NCI-H1417 (cell line): ENCODE measurements at places on chromosomes 6 and 20.

DNA sequence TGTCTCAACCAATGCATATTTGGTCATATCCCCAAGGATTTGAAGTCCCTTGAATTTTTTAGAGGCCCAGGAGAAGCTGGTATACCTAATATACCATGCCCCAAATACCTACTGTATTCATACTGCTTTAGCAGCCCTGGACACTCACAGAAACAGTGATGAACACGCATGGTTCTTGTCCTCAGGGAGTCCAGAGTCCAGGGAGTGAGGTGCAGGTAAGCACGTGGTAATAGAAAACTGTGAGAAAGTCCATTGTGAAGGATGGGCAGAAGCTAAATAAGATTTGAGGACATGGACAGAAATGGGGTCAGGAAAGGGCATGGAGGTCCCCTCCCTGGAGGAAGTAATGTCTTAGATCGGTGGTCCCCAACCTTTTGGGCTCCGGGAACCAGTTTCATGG, 85.4 kb downstream of the TSHZ2 start:
- no peak for DNase-seq

DNA sequence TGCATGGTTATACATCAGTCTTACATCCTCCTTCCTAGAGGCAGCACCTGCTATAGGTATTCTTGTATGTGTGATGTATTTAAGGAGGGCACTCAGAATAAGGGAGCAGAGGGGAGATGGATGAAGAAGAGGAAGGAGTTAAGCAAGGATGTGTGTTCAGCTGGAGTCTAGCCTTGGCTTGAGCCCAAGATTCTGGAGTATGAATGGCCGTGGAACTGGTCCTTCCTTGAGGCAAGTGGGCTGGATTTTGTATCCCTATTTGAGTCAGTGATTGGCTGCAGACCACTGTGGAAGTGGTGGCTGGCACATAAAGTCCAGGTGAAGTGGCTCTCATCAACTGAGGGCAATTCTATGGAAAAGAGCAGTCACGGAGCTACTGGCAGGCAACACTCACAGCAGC, 112.0 kb upstream of the RNF24 start:
- peak; percentile 19 for DNase-seq

DNA sequence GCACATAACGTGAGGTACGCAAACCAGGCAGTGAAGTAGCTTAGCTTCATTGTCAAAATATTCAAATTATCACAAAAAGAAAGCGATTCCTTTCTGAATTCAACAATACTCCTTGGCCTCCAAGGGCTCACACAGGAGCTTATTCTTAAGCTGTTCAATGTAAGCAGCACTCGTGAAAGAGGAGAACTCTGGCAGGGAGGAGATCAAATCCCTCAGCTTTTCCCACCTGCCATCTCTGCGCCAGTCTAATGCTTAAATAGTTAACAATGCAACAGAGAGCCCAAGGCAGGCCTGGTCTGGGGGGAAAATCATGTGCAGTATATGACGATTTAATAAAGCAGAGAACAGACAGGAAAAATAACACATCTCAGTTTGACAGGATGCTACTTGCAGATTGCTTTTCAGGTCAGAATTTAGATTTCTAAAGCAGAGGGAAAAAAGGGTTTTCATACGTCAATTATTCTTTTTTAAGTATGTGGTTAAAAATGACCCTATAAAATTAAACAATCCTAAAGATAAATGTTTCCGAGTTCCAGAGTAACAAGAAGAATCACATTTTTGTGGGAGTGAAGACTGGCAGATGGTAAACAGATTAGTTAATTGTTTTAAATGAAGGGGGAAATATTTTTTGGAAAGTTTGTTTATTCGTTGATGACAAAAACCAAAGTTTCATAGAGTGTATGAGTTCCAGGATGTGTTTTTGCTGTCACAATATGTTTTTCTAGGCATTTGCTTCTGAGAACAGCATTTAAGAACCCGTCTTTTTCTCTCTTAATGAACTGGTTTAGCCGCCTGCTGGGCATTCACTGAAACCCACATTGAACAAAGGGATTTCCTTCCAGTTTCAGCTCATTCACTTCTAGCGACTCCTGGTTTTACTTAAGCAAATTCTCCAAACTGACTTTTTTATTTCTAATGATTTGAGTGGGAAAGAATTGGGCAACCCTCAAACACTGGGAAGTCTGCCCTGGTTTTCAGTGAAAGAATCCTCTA, 45.9 kb downstream of the PLAGL1 start:
- DNase-seq, result no peak

DNA sequence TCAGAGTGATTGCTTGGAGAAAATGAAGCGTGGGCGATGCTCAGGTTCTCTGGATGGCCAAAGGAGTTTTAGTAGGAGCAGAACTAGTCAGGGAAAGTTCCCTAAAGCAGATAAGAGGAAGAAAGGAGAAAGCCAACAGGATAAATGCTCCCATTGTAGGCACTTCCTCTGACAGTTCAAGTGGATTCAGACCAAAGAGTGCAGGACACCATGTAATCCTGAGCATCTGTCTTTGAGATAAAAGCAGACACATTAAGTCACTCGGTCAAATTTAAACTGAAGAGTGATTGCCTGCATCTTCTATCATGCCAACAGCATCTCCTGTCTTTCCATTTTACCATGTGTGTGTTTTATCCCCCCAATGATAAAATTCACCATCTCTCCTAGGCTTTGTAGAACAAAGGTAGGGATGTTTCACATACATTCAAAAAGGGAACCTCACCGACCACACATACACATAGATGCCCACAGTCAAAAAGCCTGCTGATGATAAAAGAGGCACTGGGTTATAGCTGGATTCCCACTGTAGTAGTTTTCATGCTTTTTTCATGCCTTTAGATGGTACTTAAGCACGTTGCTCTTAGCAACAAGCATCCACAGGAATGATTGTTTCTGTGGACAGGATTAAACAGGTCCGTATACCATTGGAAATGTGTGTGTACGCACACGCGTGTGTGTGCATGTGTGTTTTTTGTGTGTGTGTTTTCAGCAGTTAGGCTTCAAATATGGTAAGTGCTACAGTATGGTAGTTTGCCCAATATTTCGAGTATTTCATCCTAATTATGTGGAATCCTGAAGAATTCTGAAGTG, 7.0 kb downstream of the GRIK2 start:
- DNase-seq, result no peak

DNA sequence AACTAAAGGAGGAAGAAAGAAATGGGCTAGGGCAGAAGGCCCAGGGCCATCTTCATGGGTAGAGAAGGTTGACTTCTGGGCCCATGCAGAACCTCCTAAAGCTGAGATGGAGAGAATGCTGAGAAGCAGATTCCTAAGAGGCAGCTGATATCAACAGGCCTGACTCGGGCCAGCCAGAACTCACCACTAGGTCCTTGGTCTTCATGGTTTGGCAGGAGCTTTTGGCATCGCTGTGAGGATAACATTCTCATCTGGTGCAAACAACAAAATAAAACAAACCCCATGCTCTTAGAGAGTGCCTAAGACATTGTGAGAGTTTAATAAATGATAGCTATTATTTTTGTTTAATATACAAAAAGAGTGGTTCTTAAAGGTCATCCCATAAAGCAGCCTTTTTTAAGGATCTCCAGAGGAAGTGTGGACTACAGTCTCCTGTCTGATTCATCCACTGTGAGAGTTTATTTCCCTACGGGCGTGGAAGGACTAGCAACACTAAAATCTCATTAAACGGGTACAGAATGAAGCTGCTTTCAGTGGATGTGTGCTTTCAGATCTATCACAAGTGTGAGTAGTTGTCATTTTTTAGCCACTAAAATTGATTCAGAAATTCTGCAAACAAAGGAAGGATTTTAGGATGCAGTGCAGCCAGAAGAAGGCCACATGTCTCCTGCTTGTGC, 160.0 kb downstream of the PLCB4 start:
- DNase-seq, result no peak

- peak; percentile 32 for DNase-seq
These were observed 126.9 kb upstream of the TIAM2 start for GRCh38 chr6:154868143-154868594.

DNA sequence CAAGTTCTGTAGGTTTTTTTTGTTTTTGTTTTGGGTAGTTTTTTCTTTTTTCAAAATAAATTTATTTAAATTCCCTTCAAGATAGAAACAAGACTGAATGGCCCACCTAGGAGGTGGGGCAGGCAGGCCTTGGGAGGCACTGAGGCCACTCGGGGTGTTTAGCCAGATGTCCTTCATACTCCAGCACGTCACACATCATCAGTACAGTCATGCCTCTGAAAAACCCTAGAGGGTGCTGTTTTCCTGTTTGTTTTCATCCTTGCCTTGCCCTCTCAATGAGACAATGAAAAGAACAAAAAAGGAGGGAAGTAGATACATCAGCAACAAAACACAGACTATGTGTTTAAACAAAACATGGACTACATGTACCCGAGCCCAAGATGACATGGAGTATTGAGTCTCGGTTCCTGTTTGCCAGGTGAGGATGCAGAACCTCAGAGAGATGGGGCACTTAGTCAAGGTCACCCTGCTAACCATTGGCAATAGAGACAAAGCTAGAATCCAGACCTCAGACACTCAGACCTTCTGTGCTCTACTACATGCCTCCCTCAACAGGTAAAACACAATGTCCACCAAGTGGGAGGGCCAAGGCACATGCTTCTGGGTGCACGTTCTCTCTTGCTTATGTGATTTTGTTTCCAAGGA, 26.8 kb upstream of the CLIC5 start:
- peak; percentile 80 for DNase-seq

- DNase-seq, result no peak
These were observed 2.6 kb downstream of the BLCAP start for GRCh38 chr20:37524859-37525708.

DNA sequence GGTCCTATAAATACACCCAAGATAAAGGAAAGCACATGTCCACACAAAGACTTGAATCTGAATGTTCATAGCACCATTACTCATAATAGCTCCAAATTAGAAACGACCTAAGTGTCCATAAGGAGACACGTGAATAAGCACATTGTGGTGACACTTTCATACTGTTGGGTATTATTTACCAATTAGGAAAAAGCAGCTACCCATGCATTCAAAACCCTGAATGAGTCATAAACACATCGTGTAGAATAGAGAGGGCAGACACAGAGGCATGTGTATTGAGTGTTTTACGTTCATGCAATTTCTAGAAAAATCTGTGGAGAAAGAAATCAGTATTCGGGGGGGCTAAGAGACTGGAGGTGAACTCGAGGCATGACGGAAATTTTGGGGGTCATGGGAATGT, 396.7 kb downstream of the THBS2 start:
- DNase-seq, result no peak

DNA sequence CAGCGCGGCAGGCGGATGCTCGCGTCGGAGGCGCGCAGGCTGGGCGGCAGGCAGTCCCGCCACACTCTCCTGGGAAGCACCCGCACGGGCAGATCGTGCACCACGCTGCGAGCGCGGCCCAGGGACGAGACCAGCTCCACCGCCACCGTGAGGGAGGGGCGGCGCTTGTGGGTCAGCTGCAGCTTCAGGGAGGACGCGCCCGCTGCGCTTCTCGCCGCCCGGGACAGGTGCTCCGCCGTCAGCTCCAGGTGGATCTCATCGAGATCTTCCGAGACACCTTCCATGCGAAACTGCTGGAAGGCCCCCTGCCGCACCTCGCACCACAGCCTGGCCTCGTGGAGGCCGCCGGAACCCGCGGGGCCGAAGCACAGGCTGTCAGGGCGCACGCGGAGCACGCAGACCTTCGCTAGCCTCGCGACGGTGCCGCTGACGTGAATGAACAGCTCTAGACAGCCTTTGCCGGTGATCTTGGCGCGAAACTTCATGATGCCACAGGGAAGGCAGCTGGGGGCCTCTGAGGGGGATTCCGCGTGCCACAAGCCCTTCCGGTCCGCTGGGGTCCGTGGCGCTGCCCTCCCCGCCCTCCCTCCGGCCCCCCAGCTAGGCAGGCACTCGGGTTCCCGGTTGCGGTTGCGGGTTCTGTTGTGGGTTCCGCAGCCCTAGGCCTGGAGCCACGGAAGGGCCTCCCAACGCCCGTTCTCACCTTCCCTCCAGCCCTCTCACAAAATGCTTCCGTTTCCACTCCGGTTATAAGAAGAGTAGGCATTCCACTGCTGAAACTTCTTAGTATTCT, at the start of gene HUS1B:
Gene HUS1B, minus strand, starts transcription at position 641 of the 793 bp plus-strand sequence. Its CDS starts 156 bp downstream, at position 485.
- no peak for DNase-seq

DNA sequence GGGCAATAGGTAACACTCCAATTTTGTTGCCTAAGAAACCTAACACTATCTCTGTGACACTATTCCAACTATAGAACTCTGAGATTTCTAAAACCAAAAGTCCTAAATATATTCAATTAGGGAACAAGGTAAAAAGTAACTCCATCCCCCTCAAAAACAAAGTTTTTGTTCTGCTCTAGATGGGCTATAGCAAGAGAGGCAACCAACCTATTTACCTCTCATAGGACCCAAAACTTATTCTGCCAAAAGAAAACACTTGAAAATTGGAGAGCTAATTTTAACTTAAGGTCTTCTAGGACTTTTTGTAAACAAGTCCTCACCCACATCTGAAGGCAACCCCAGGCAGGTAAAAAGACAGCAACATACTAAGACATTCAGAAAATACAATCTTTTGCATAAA, 7.7 kb downstream of the RBM39 start:
- DNase-seq, result no peak

GRCh38 chr20:37055276-37055675, 40.5 kb downstream of the RBL1 start:
- DNase-seq, result no peak

DNA sequence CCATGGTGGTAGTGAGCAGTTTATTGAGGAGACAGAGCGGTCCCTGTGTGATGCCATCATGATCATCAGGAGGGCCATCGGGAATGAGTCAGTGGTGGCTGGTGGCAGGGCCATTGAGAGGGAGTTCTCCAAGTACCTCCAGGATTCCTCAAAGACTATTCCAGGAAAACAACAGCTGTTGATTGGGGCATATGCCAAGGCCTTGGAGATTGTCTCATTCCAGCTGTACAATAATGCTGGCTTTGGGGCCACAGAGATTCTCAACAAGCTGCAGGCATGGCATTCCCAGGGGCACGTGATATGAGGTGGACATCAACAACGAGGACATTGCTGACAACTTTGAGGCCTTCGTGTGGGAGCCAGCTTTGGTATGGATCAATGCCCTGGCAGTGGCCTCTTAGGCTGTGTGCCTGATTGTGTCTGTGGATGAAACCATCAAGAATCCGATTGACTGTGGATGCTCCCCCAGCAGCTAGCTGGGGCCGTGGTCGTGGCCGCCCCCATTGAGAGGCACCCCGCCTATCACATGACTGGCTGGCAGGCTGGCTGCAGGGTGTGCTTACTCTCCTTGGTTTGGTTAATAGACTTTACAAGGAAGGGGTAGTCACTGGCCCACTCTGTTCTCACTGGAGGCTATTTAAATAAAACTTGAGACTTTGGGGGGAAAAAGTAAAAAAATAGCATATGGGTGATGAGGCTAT, 16.7 kb downstream of the RAET1E start:
- no peak for DNase-seq

- DNase-seq, result peak; percentile 78
These were observed 8.2 kb upstream of the TBC1D7 start for GRCh38 chr6:13336553-13336952.
